ENCODE measurements at places on chromosomes 2 and 18. TPM values are rescaled to one million over a fixed set of nuclear protein-coding genes. Genes with fewer than 3 reads are reported as not detected.

The ACYP2 gene
- 23.7 TPM for total RNA-seq

The GALNT13 gene
- total RNA-seq: not detected

The LGALSL gene
- total RNA-seq: 5.8 TPM

The VWA3B gene
- total RNA-seq: 4.0 TPM

- H3K27me3 ChIP-seq: peaks cover 4% of the 10 kb centered on the region
- H3K4me3 ChIP-seq: no peak overlapping the region
- peak; percentile 46 for DNase-seq
- no peak overlapping the region for H3K27ac ChIP-seq
- H3K36me3 ChIP-seq: no peaks in the 10 kb centered on the region
These were observed 2.7 kb upstream of the SIX2 start for GRCh38 chr2:45011621-45012602.

GRCh38 chr18:13610555-13611141, 115.7 kb downstream of the FAM210A start:
- peaks cover 26% of the 10 kb centered on the region for H3K4me1 ChIP-seq
- peak overlapping the region; percentile 29 for H3K4me3 ChIP-seq
- H3K36me3 ChIP-seq: no peaks in the 10 kb centered on the region

- H3K4me1 ChIP-seq: peaks cover 9% of the 10 kb centered on the region
- peak overlapping the region; percentile 52 for H3K27ac ChIP-seq
- no peak overlapping the region for H3K4me3 ChIP-seq
These were observed 72.6 kb downstream of the ZNF532 start for GRCh38 chr18:58937071-58937886.

DNA sequence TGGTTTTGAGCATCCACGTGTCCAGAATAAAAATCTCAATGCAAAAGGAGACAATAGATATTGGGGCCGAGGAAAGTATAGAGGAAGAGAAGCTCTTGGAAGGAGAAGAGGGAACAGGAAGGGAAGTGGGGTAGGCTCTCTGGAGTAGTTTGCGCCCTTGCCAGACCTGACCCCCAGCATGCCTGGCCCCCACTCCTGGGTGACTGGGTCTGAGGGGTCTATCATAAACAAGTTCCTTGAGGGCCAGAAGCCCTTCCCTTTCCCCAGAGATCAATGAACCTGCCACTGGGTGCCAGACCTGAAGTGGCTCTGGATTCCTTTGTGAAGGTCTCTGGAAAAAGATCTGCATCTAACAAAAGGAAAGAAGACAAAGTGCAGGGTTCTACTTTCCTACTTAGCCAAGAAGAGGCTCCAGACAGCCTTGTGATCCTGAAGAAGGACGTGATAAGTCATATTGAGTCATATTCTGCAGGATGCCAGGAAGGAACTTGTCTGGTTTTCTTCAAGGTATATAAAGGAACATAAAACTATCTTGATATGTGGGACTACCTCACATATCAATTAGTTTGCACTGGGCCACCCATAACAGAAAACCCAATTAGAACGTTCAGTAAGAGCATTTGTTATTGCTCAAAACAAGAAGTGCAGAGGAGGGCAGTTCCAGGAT, 18.7 kb upstream of the ATOH8 start:
- no peak for DNase-seq
- no peaks in the 10 kb centered on the region for H3K4me1 ChIP-seq
- H3K27ac ChIP-seq: no peak overlapping the region
- no peaks in the 10 kb centered on the region for H3K36me3 ChIP-seq

- H3K36me3 ChIP-seq: no peaks in the 10 kb centered on the region
- H3K4me1 ChIP-seq: no peaks in the 10 kb centered on the region
- H3K27me3 ChIP-seq: no peaks in the 10 kb centered on the region
- H3K4me3 ChIP-seq: no peak overlapping the region
These were observed 352.8 kb upstream of the KCNH7 start for GRCh38 chr2:163191372-163191771.

- DNase-seq: no peak
- no peaks in the 10 kb centered on the region for H3K27me3 ChIP-seq
- H3K4me3 ChIP-seq: no peak overlapping the region
These were observed 494.6 kb upstream of the MYT1L start for GRCh38 chr2:2825516-2826208.

DNA sequence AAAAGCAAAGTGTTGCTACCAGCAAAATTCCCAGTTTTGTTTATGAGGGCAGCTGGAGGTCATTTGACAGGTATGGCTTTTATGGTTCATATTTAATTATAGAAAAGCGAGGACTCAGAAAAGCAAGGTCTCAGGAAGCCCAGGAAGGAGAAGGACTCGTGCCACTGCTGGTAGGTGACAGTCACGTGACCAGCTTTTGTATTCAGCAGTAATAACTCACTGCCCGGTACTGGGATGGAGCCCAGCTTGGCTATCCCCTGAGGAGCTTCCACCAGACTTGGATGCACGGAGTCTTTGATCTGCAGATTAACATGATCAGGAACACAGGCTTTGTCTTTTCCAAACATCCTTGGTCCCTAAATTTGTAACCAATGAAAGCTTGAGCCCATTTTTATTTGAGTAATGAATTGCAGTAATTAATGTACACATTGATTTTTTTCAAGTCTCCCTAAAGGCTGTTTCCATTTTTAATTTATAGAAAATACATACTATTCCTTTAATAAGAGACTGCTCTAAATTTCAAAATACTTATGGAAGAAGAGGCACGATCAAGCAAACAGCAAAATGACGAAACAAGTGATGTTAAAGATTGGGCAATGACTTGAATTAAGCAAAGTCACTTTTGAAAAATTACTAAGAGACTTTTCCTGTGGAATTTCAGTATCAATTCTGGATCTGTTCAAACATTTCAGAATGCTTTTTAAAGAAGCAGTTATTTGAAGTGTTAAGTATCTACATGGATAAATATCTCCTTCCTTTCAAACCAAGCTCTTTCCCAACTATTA, 251.7 kb upstream of the HNRNPA3 start:
- no peaks in the 10 kb centered on the region for H3K36me3 ChIP-seq
- no peak overlapping the region for H3K27ac ChIP-seq
- H3K4me1 ChIP-seq: no peaks in the 10 kb centered on the region
- DNase-seq: no peak
- no peaks in the 10 kb centered on the region for H3K27me3 ChIP-seq
